Caco-2 (cell line): ENCODE measurements at places on chromosomes 2 and 18. TPM values are rescaled to one million over a fixed set of nuclear protein-coding genes. Genes with fewer than 3 reads are reported as not detected.

DNA sequence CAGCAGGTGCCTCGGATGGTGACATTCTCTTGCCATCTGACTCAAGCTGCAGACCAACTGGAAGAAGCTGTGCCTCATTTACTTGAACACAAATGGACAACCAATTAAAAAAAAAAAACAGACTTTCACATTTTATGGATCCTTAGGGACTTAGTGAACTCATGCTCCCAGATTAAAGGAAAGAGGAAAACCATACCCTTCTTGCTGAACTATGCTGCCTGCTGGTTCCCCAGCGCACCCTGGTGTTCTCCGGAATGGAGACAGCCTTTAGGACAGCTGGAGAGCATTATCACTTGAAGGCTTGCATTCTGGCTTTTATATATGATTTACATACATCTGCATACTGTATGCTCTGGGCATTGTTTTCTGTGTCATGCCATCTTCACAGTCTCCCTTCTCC, 370.7 kb downstream of the SLC4A3 start:
- no peak for DNase-seq

DNA sequence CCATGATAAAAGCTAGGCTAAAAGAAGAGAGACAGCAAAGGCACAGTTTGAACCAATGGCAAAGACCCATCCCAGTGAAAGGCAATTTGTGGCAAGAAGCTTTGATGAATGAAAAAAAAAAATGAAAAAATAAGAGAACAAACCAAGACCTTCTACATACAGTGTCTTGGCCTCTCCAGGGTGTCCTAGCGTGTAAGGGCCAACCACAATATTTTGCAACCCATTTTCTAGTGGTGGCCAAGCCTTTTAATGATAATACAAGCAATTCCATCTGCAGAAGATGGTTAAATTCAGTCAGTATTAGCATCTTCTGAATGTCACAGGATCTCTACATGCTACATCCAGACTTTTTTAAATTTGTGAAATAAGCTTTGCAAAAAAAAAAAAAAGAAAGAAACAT, 270.4 kb downstream of the LRATD1 start:
- DNase-seq = no peak

DNA sequence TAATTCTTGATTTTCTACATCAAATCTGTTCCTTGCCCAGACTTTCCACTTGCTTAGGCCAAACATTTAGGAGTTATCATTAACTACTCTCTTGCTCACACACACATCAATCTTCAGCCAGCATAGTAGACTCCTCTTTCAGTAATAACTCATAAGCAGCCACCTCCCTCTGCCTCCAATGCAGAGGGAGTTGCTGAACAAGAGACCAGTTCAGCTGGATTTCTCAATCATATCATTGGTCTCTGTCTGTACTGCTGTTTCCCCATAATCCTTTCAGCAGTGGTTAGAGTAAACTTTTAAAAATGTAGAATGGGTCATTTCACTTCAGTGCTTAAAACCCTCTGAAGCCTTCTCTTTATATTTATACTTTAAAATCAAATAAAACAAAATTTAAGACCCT, 112.9 kb downstream of the SLC39A10 start:
- DNase-seq = no peak

DNA sequence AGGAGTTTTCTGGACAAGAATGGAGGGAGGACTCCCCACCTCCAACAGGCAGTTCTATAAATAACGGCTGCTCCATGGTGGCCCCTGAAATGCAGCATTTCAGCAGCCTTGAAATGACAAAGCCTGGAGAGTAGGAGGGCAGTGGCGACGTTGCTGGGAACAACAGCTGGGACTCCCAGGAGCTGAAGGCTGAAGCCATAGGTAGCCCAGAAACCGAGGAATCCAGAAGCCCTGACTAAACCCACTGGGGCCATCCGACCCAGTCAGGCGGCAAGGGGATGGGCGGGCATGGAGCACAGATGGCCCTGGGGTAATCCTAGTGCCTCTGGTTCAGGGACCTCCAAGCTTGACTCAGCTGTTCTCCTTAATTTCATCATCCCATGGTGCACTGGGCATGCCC, 9.0 kb downstream of the PRKAG3 start:
- no peak for DNase-seq

TLX2 gene
- total RNA-seq = 0.68 and 0.72 TPM in 2 replicates

GRCh38 chr18:49399003-49399402, 61.4 kb downstream of the DYM start:
- no peak for DNase-seq

IL36G gene
- not detected in 2 replicates for total RNA-seq

SDC1 gene
- 23.5 and 24.3 TPM in 2 replicates for total RNA-seq

DNA sequence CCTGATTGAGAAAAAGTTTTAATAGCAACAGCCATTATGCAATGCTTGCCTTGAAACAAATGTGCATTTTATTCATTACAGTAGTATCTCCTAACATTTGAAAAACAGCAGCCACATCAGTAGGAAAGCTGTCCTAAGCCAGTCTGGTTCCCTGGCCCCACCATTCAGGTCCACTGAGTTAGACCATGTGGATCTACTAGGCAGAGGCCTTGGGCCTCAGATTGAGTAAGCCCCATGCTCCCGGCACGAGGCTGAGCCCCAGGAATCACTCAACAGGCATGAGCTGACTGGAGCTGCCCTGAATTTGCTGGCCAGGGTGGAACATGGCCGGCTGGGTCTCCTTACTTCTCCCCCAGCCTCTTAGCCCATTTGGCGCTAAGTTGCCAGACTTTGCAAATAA, 103.4 kb downstream of the ZFP36L2 start:
- no peak for DNase-seq

GRCh38 chr2:44778671-44779476, 162.6 kb upstream of the SIX3 start:
- DNase-seq = no peak

- peak; percentile 89 for DNase-seq
These were observed 104.2 kb downstream of the CRIM1 start for GRCh38 chr2:36459725-36460137.

DNA sequence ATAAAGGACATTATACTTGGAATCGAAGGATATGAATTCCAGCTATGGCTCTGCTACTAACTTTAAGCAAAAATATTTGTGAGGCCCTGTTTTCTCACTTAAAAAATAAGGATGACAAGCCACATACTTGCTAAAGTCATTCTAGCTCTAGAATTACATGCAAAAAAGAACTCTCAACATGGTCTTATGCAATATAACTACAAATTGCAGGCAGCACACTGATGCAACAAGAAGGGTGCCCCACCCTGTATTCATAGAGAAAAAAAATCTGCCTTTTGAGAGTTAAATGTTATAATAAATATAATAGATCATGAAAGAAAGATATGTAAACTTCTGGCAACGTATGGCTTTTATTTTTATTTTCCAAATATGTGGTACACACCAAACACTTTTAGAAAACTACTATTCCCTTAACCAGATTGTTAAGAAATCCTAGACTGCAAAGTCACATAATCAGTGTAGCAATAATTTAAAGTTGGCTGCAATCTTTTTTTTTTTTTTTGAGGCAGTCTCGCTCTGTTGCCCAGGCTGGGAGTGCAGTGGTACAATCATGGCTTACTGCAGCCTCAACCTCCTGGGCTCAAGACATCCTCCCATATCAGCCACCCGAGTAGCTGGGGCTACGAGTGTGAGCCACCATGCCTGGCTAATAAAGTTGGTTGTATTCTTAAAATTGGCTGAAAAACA, 40.2 kb upstream of the WDSUB1 start:
- DNase-seq = no peak

DNA sequence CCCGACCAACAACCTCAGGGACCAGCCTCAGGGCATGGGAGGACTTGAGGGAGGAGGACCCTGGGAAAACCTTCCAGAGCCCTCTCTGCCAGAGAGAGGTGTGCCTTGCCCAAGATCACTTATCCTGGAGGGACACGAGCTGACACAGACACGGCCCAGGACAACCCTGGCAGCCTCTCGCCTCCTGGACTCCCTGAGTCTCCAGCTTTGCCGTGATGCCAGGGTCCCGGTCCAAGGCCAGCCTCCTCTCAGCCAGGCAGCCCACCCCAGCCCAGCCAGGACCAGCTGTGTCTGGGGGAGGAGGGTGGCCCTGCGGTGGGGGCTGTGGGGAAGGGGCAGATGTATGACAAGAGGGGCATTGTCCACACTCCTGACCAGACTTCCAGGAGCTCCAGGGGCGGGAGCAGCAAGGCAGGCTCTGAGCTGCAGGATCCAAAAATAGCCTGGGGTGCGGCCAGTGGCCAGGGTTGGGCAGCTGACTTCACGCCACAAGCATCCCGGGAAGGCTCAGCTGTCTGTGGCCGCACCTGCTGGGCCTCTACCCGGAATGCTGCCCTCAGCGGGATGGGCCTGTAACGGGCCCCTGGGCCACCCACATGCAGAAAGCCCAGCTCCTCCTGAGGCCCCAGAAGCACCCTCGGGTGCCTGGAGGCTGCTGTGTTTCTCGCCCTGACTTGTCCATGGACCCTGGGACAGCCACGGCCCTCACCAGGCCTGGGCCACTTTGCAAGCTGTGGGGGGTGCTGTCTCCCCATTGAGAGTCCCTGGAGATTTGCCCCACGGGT, 65.5 kb upstream of the GPC1 start:
- DNase-seq = peak; percentile 73
